ENCODE measurements at places on chromosomes 6 and 20.

DNA sequence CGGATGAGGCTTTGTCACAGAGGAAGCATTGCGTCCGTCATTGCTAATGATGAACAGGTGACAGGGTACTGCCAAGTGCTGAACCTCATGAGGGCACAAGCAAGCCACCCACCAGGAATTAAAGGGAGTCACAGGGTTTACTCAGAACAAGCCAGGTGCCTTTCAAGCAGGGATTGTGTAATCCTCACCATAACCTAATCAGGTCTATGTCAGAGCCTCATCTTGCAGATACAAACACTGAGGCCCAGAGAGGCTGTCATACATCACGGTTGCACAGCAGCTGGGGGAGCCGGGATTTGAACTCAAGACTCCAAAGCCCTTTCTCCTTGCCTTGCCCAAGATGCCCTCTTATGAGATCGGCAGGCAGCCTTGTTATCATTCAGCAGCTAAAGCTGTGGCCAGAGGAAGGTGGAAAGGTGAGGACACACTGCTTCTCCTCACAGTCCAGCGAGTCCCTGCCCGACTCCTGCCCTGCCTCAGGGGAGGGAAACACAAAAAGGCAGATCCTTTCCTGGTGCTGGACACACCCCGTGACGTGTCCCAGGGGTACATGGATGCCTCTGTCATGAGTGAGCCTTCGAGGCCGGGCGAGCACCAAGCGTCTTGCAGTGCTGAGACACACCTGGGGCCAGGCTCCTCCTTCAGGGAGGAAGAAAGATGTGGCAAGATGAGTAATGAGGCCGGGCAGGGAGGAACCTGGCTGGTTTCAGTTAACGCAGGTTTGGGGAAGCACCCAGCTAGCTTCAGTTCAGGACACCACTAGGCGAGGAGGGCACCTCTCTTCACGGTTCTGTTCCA lies 214.9 kb downstream of the LY86 start:
- DNase-seq: no peak

DNA sequence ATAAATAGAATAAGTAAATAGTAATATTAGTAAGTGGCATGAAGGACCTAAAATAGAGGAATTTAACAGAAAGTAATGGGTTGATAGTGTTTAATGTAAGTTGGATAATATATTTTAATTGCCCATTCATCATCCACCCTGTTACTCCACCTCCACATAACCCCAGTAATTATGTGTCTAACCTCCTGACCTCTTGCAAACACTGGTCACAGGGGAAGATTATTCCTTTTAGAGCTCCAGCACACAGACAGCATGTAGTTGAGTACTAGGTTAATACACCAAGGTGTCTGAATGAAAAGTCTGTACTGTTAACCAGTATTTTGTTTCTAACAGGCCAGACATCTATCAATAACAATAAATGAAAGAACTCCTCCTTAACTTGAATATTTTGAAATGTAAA lies 92.4 kb upstream of the EYS start:
- DNase-seq: no peak

GRCh38 chr6:6714118-6714897 lies 125.8 kb downstream of the LY86 start:
- no peak for DNase-seq

DNA sequence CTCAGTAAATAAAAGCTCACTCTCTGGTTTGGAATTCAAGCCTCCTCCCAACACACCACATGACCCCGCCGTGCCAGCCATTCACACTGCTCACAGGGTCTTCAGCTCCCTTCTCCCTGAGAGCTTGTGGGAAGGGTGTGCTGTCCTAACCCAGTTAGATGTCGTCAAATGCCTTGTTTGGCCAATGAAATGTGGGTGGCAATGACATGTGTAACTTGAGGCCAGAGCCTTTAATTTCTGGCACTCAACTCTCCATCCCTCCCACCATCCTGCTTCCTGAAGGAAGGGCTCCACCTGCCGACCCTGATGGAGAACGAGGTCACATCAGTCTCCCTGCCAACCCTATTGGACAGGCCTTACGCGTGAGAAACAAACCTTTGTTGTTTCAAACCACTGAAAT lies 224.5 kb upstream of the AGPAT4 start:
- no peak for DNase-seq

GRCh38 chr6:169850154-169850553 lies 98.7 kb downstream of the ERMARD start:
- DNase-seq: no peak

- DNase-seq: no peak
These were observed 55.8 kb upstream of the DUSP22 start for GRCh38 chr6:236519-236918.

DNA sequence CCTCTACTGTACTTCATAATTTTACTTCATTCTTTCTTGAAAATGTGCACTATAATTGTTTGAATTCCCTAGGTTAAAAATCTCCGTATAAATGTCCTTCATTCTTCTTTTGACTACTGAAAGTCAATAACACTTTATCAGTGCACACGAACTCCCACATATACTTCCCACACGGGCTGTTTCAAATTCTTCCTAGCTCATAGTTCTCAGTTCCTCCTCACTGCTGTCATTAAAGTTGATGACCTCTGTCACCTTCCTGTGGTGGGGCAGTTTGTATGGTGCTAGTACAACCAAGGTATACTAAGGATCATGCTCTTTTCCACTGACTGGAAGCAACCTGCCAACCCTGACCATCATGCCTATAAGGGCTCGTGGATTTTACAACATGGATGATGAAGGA lies 40.0 kb upstream of the CD2AP start:
- no peak for DNase-seq

GRCh38 chr20:50305636-50306477 lies 115.2 kb downstream of the CEBPB start:
- DNase-seq: no peak

- no peak for DNase-seq
These were observed 151.5 kb upstream of the LRFN2 start for GRCh38 chr6:40738551-40739193.

- DNase-seq: no peak
These were observed 3.8 kb upstream of the FKBP1A start for GRCh38 chr20:1396702-1397101.

DNA sequence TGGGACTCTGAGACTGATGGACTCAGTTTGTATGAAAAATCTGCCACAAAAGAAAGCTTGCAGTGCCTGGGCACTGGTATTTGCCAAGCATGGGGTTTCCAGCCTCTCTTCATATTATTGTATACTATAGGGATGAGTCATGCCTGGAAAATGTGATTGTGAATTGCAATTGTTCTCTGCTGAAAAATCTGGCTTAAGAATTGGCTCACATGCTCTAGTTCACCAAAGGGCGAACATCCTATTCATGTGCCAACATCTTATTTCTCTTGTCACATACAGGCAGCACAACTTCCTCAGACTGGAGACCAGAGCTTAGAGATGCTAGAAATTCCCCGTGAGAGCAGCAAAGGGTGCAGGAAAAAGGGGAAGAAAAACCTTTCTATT lies 103.6 kb upstream of the KCNK16 start:
- no peak for DNase-seq

DNA sequence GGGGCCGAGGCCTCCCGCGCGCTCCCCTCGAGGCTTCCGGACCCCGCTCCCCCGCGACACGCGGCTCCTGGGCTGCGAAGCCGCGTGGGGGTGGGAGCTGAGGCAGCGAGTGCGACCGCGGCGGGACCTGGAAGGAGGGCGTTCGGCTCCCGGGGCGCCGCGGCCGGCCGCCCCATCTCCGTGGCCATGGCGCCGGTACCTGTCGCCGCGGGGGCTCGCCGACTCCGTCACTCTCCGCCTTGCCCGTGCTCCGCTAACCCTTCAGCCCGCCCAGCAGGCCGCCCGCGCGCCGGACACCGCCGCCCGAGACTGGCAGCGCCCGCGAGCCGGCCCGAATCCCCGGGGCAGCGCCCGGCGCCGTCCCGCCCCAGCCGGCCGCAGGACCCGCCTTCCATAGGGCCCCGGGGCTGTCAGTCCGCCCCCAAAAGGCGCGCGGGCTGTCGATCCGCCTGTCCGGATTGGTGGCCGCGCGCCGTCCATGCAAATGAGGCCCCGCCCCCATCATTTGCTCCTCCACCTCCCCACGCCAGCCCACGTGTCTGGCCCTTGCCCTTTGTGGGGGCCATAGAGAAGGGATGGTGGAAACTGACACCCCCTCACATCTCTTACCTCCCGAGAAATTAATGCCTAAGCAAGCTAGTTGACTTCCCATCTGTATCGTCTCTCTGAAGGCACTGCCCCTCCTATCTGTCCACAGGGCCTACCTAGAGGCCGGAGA lies at the start of gene FKBP5:
Gene FKBP5, minus strand, starts transcription at position 311 of the 718 bp plus-strand sequence. CDS start 46,091 bp downstream, outside the sequence.
- DNase-seq: peak; percentile 88

Data from stimulated activated naive CD4-positive, alpha-beta T cell treated with Interleukin-2 at 50 U/mL for 16 hours (primary cell).